ENCODE measurements at places on chromosomes 16 and 17. TPM values are rescaled to one million over a fixed set of nuclear protein-coding genes. Genes with fewer than 3 reads are reported as not detected.

- DNase-seq: peak; percentile 70
Measured at GRCh38 chr16:75238132-75238852, 13.1 kb downstream of the BCAR1 start.

DNA sequence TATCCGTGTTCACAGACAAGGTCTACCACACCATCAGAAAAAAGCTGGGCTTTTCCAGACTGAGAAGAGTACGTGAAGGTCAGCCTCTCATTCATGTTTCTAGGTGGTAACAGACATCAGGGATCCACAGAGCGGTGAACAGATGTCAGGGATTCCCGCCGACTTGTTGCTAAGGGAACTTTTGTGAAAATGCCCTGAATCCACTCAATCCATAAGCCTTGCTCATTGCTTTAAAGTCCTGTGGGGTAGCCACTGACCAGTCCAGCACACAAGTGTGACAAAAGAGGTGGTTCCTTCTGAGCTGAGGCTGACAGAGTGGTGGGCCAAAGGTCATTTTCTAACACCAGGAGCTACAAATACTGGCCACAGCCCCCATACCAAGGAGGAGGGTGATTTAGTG lies 5.9 kb downstream of the GAS7 start:
- no peak for DNase-seq

DNA sequence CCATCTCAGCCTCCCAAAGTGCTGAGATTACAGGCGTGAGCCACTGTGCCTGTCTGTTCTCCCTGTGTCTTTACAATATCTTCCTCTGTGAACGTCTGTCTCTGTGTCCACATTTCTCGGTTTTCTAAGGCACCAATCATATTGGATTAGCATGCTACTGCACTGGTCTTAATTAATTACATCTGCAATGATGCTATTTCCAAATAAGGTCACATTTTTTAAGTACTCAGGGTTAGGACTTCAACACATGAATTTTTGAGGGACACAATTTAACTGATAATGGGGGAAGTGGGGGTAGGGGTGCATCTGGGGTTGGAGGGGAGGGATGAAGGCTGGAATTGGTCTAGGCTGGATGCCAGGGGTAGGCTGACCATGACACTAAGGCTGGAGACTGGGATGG lies 102.6 kb downstream of the N4BP1 start:
- no peak for DNase-seq

DNA sequence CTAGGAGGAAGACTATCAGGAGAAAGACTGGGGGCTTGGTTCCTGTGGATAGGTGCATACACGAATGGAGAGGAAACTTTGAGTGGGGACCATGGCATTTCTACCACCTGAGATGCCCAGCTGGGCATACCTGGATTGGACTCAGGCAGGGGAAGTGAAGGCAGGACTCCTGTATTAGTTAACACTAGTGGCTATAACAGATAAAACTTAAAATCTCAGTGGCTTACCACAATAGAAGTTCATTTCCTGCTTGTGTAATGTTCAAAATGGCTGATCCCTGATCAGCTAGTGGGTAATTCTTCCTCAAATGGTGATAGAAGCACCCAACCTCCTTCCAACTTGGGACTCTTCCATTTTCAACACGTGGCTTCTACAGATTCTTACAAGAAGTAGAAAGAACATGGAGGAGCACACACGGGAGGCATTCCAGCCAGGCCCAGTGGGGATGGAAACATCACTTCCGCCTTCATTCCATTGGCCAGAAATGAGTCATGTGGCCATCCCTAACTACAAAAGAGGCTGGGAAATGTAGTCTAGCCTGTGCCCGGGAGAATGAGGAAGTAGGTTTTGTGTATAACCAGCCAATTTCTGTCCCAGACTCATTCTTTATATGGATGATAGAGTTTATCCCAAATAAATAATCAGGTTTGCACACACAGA lies 112.1 kb downstream of the UTP18 start:
- DNase-seq: no peak

DNA sequence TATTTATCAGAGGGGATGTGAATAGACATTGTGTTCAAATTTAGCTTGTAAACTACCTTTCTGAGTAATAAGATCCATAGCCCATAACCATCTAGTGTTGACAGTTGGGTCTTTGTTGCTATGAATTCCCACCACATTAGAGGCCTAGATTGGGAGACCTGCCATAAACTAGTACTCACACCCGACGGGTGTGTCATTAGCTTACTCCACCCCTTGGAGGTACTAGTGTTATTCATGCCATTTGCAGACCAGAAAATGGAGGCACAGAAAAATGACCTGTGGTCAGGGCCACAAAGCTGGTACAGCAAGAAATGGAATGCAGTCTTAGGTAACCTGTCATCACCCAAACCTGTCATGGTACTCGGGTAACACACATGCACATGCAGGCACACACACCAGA lies 41.3 kb upstream of the BCAR1 start:
- DNase-seq: no peak

ZSCAN10 gene
- not detected for polyA plus RNA-seq

TM4SF5 gene
- polyA plus RNA-seq: 0.18 TPM

DNA sequence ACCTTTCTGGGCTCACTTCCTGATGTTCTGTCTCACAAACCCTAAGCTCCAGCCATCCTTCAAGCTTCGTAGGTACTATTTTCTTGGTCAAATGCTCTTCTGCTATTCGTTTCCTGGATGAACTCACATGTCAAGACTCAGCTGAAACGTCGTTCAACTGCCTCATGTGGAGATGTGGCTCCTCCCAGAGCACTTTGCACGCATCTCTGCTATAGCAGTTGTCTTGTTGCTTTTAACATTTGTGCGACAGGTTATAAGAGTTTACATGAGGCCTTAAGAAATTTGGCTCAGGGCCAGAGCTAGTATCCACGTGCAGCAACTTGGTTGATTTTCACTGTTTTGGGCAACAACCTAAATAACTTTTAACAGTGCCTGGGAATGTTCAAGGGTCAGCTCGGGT lies 2.8 kb upstream of the KRT40 start:
- no peak for DNase-seq

DNA sequence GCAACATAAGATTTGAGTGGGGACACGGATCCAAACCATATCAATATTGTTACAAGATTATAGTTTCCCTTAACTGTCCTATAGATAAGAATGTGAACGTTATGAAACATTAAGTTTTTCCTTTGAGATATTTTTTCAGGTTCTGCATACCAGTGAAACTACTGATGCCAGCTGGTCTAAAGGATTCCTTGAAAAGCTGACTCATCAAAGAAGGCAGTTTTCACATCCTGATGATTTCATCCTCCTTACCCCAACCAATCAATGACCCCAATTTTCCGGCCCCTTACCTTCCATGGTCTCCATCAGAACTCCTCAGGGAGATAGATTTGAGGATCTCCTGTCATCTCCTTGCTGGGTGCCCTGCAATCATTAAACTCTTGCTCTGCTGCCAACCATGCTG lies 64.1 kb upstream of the HS3ST4 start:
- DNase-seq: no peak

DNA sequence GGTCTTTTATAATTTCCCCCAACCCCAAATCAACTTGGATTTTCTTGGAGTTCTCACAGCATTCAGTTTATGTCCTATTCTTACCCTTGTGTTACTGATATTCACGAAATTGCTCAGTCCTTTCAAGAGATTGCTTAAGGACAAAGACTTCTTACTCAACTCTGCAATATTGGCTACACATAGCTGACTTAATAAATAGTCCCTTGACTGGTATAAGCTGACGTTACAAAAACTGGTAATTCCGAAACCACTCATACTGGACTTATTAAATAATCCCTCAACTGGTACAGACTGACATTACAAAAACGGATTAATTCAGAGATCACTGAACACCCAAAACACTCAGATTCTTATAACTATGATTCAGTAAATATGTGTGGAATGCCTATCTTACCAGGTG lies 860 bp downstream of the TIGD7 start:
- DNase-seq: no peak

DNA sequence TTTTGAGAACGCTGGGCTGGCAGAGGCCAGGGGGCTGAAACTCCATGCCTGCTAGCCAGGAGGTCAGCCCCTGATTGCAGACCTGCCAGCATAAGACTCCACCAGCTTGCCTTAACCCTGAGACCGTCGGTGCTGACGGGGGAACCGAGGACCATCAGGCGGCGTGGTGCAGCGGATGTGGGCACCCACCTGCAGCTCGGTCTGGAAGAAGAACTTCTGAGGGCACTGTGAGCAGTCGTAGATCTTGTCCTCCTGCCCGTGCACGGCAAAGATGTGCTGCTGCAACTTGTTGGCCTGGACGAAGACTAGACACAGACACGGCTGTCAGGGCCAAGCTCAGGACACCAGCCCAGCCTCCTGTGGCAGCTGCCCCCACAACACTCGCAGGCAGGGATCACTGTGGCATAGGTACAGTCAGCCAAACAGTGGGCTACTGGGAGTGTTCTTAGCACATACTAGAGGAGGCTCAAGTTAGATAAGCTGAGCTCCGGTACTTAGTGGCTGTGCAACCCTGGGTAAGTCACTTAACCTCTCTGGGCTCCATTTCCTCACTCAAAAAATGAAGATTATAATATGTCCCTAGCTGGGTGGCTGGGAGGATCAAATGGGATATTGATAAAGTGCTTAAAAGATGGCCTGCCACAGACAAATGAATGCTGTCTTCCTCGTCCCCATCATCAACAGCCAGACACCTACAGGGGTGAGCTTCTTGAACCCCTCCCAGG lies 150.0 kb downstream of the C16orf78 start:
- no peak for DNase-seq

DNA sequence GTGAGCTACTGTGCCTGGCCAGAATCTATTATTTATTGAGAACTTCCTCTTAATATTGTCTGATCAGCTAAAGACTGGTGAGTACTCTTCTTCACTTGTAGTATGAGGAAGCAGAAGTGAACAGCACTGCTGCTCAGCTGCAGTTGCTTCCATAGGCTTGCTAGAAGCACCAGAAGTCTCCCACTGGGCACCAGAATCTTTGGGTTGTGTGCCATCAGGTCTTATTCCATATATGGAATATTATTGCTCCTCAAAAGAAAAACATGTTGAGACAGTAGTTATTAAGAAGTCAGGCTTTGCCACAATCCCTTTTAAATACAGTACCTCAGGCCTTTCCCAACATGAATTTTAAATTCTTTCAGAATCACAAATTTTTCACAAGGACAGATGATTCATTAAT lies 17.2 kb downstream of the SNTB2 start:
- no peak for DNase-seq

- no peak for DNase-seq
Measured at GRCh38 chr17:20010099-20010863, 1.1 kb downstream of the SPECC1 start.

KRTAP4-5 gene
- not detected for polyA plus RNA-seq

AGRP gene
- polyA plus RNA-seq: not detected

KRTAP3-1 gene
- polyA plus RNA-seq: not detected

DNA sequence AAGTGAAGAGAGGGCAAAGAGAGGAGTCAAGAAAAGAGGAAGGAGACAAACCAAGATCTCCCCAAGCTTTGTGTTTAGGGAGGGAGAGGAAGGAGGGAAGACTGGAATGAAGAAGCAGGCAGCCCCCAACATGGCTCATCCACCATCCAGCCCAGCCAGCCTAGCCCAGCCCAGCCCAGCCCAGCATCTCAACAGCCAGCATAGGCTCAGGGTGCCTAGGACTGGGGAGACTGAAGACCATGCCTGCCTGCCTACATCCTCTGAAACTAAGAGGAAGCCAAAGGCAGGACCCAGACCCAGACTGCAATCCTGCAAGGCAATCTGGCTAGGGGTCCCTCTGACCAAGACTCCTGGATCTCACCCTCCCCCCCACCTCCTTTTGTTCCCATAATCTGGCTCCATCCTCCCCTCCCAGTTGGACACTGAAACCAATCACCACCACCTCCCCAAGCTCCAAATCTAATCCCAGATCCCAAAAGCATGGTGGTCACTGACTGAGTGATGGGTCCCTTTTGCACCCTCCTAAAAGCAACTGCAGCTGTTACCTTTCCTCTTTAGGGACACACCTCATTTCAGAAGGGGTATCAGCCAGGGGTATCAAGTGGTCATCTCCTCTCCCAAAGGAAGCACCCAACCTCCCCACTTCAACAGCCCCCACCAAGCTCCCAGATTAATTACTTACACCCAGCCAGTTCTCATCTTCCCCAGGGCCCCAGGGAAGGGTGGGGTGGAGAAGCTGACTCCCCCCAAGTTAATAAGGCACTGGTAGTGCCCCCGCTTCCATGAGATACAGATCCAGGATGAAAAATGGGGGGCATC lies 1.2 kb downstream of the HDAC5 start:
- DNase-seq: no peak

- DNase-seq: peak; percentile 45
Measured at GRCh38 chr17:70076189-70076588, 1.2 kb downstream of the KCNJ16 start.

DNA sequence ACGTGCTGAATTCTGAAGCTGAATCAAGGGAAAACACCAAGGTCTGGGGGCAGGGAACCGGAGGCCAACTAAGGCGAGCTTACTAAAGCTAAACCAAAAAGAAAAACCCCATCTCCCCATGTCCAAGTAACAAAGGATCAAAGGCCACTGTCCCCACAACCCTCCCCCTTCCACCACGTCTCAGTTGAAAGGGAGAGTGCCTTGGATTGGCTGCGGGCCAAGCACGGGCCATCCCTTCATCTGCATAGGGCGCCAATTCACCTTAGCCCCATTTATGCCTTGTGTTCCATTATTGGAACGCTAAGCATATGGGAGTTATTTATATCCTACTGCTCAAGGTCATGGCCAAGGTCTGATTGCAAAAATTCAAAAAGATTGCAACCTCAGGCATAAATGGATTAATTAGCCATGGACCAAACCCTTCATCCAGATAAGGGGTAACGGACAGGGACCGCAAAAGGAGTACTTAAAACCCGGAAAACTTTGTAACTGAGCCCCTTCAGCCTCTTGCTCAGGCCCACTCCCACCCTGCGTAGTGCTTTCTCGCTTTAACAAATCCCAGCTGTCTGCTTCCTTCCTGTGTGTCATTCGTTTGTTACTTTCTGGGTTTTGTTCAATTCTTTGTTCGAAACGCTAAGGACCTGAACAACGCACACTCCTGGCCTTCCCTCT lies 740 bp upstream of the ATP6V0D1 start:
- DNase-seq: no peak

DNA sequence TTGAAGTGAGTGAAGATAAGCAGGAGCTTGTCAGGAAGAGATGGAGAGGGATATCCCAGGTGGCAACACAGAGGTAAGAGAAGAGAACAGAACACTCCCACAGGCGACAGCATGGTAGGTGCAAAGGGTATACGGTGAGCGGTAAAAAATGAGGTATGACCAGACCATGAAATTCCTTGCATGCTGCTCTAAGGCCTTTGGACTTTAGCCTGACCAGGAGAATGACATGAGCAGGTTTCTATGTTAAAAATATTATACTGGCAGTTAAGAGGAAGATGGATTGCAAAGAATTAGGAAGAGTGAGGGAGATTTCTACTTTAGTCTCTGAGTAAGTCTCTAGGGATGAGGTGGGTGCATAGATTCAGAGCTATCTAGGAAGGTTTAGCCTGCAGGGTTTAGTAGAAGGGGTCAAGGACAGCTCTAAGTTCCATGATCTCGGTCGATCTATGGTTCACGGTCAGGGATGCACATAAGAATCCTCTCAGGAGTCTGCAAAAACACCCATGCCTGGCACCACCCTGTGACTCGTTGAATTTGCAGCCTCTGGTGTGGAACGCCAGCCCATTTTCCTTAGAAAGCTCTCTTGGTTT lies 65.7 kb downstream of the HLF start:
- DNase-seq: no peak

GCGR gene
- 0.16 TPM for polyA plus RNA-seq

GRCh38 chr17:63827002-63827800 lies at the start of the genes FTSJ3 and PSMC5:
Gene FTSJ3 (minus strand): TSS chr17:63827663. CDS start chr17:63826902, 761 bp downstream.
Gene PSMC5 (plus strand): TSS chr17:63827431. CDS start chr17:63827491, 60 bp downstream.
- DNase-seq: peak; percentile 94

Data from urinary bladder (tissue), 4 donors.